ENCODE measurements at places on chromosomes 1 and 21. TPM values are rescaled to one million over a fixed set of nuclear protein-coding genes. Genes with fewer than 3 reads are reported as not detected.

DNA sequence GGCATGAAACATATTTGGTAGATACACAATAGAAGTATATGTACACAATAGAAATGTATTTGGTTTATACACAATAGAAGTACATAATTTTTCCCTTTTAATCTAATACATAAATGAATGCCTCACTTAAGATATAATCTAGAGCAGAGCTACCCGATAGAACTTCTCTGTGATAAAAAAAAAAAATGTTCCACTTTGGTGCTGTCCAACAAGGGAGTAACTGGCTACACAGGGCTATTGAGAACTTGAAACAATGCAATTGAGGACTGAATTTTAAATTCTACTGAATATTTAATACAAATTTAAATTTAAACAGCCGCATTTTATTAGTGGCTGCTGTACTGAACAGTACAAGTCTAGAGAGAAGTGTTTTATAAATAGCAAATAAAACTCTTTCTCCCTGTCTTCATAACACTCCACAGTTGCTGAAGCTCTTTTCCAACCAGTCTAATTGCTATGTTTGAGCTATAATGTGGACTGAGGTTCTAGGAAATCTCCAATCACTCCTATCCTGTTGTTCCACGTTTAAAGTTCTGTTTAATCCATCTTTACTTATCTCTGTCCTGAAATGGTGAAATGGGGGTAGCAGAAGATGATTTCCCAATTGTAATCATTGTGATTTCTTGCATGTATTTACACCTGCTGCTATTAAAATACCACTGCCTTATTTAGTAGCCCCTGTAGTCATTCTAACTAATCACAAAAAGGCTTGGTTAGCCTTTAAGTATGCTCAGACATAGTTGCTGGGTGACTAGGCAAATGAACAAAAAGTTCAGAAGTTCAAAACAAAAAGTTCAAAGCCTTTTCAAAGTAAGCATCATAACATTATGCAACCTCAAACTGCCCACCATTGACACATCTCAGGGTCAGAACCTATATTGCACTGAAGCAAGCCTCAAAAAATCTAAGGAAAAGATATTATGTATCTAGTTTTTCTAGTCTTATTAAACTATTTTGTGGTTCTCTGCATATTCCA is 192.3 kb upstream of the C1orf87 start:
- DNase-seq: no peak

- no peak for DNase-seq
Measured at GRCh38 chr1:159071970-159072582, 4.5 kb downstream of the AIM2 start.

GRCh38 chr21:33428669-33429068 is 25.5 kb downstream of the IFNGR2 start:
- no peak for DNase-seq

GRCh38 chr1:191438979-191439378 is 719.3 kb upstream of the RGS18 start:
- no peak for DNase-seq

DNA sequence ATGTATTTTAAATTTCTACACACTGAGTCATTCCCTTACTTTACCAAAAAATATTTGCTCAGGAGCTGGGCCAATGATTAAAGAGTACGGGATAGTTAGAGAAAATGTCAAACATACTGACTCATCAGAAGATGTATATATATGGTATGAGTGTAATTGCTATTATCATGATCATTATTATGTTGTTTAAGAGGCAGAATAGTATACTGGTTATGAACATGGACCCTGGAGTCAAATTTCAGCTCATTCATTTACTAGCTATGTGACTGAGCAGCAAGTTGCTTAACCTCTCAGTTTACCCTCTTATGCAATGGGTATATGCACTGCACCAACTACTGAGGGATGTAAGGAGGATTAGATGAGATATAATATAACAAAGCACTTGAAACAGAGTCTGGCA is 41.2 kb upstream of the USH2A start:
- no peak for DNase-seq

DNA sequence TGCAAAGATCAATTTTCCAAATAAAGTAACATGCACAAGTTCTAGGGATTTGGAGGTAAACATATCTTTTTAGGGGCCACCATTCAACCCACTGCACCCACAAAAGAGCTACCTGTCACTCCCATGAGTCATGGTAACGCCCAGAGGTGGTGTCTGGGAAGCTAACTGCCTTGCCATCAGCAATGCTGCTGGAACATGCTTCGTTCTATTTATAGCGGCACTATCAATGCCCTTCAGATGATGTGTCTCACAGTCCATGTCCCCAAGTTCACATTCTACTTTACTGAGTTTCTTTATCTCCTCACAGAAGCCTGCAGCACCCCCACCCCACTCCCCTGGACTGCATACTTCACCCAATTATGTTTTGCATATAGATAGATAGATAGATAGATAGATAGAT is 95.4 kb downstream of the LPAR3 start:
- DNase-seq: no peak

- DNase-seq: no peak
Measured at GRCh38 chr1:89035080-89035479, 12.4 kb upstream of the GBP3 start.

DNA sequence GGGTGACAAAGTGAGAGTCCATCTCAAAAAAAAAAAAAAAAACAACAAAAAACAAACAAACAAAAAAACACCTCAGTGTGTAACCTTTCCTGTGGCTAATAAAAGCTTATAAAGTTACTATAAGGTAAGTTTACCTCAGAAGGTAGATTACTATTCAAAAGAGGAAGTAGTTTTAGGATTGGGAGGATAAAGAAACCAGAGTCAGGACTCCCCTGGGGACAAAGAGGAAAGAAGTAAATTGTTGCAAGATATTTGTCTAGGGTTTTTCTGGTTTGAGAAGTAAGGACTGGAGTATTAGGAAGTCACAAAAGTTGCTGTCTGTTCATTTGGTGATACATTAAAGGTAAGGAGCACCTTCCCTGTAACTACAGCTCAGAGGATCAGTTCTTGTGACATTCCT is 23.8 kb upstream of the CENPF start:
- DNase-seq: no peak

DNA sequence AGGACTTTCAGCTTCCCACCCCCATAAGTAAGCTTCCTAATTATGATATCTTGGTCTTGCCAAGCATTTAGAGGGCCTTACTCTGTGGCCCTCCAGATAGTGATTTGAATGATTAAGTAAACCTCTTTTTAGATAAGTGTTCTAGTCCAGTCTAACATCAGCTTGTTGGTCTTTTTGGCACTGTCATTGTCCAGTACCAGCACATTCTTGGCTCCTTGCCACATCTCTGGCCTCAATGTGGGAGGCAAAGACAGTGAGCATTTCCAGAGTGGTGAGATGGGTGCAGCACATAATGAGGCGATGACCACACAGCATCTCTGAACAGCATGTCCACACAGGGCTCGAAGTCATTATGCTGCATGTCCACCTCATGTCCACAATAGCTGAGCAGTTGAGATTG is 6.1 kb downstream of the CAPZA1 start:
- no peak for DNase-seq

DNA sequence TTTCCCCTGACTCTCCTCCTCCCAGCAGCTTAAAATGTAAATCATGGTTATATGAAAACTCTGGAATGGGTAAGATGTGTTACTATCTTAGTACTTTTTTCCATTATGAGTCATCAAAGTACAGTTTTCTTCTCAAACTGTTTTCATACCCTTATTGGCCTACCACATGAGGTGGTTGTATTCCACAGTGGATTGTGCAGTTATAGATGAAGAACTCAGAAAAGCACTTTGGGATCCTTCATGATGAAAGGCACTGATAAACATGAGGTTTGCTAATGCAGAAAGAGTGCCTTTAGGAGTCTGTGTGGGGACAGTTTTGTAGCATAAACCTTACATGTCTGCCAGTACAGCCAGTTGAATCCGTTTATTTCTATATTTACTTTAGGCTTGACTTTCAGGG is 32.0 kb upstream of the MYOCOS start:
- DNase-seq: no peak

GRCh38 chr1:85360730-85361493 is 84.5 kb upstream of the BCL10 start:
- DNase-seq: no peak

DNA sequence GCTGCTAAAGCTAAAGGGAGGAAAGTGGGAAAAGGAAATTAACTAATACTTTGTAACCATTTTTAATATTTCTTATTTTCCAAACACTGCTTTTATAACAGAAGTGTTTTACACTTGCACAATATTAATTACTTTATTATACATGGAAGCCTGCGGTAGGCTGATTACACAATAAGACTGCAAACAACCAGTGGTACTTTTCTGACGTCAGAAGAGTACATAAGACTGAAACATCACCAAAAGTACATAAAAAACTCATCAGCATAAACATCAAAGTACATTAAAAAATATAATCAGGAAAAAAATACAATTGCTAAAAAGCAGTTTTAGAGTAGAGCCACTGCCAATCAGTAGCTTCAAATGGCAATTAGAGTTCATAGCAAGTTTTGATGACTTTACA is 4.6 kb downstream of the ZNF281 start:
- no peak for DNase-seq

- no peak for DNase-seq
Measured at GRCh38 chr1:29744684-29745490, 508.6 kb downstream of the PTPRU start.

The LMX1A gene
- total RNA-seq: not detected

The NEK2 gene
- total RNA-seq: 0.99 TPM

The CFHR5 gene
- total RNA-seq: not detected

The AADACL4 gene
- not detected for total RNA-seq

The AK4 gene
- 1.6 TPM for total RNA-seq
